ENCODE measurements at places on chromosomes 7 and 10. TPM values are rescaled to one million over a fixed set of nuclear protein-coding genes. Genes with fewer than 3 reads are reported as not detected.
A peak's percentile ranks its signal among the peaks of the same experiment; 100 is the strongest.

RET gene
- total RNA-seq, result not detected

- H3K4me3 ChIP-seq, result no peak overlapping the region
- DNase-seq, result no peak
- H3K27me3 ChIP-seq, result no peaks in the 10 kb centered on the region
- H3K36me3 ChIP-seq, result no peaks in the 10 kb centered on the region
Observed at GRCh38 chr7:46571996-46572395, 650.9 kb upstream of the IGFBP3 start.

DNA sequence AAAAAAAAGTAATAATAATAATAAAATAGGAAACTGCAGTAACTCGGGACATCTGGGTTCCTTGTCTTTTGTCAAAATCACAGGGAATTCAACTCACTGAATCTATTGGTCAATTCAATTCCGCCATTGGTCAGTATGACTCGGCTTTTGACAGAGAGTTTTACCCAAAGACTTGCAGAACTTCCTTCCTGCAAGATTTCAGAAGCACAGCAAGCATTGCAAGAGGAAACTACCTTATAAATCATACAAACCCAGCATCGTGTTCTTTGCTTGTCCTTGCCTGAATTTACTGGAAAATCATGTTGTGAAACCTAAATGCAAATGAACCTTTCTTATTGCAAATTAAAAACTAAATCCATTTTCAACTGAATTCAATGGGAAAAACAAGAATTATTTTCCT is 15.5 kb downstream of the KLF6 start:
- no peak for DNase-seq
- H3K4me3 ChIP-seq, result no peak overlapping the region
- H3K4me1 ChIP-seq, result peaks cover 35% of the 10 kb centered on the region
- H3K27me3 ChIP-seq, result no peaks in the 10 kb centered on the region

OR6B1 gene
- not detected for total RNA-seq

GRCh38 chr10:33673839-33674415 is 339.5 kb upstream of the NRP1 start:
- DNase-seq, result no peak
- no peaks in the 10 kb centered on the region for H3K4me1 ChIP-seq
- H3K27me3 ChIP-seq, result no peaks in the 10 kb centered on the region

- no peaks in the 10 kb centered on the region for H3K27me3 ChIP-seq
- no peak overlapping the region for H3K27ac ChIP-seq
- H3K4me3 ChIP-seq, result no peak overlapping the region
Observed at GRCh38 chr10:79243181-79244067, 103.8 kb upstream of the PPIF start.

C7orf57 gene
- total RNA-seq, result not detected

GRCh38 chr10:87585565-87586514 is 73.8 kb upstream of the PAPSS2 start:
- no peak overlapping the region for H3K27ac ChIP-seq
- DNase-seq, result peak; percentile 50
- H3K4me1 ChIP-seq, result peaks cover 45% of the 10 kb centered on the region
- no peaks in the 10 kb centered on the region for H3K36me3 ChIP-seq
- H3K27me3 ChIP-seq, result no peaks in the 10 kb centered on the region
- peak overlapping the region; percentile 17 for H3K4me3 ChIP-seq

- no peak for DNase-seq
- H3K27me3 ChIP-seq, result peaks cover 13% of the 10 kb centered on the region
- no peaks in the 10 kb centered on the region for H3K36me3 ChIP-seq
- H3K4me1 ChIP-seq, result no peaks in the 10 kb centered on the region
- H3K4me3 ChIP-seq, result no peak overlapping the region
Observed at GRCh38 chr7:134203186-134203889, 76.2 kb downstream of the LRGUK start.

PIK3AP1 gene
- 18.5 TPM for total RNA-seq

AKR1C3 gene
- total RNA-seq, result 551 TPM

DNA sequence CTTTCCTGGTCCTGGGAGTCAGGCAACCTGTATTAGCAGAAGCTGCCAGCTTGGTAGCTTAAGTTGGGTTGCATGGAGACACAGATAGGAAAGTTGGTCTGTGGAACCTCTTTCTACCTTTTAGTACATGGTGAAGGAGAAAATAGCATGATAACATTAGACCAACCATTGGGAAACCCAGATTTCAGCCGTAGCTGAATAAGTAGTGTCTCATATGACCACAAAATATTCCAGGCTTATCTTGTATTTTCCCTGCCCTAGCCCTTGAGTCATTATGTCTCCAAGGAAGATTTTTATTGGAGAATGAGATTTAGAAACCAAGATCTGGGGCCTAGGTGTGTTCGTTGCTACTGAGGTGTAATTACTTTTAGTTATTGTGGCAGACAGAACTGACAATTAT is 67.2 kb downstream of the CCSER2 start:
- H3K4me3 ChIP-seq, result no peak overlapping the region
- DNase-seq, result no peak
- H3K27me3 ChIP-seq, result no peaks in the 10 kb centered on the region
- H3K36me3 ChIP-seq, result 0 out of 3 replicates have a peak, but pooled peaks cover 4% of the 10 kb centered on the region

GRCh38 chr7:17725821-17726220 is 214.5 kb downstream of the SNX13 start:
- H3K36me3 ChIP-seq, result no peaks in the 10 kb centered on the region
- no peaks in the 10 kb centered on the region for H3K27me3 ChIP-seq
- H3K4me1 ChIP-seq, result no peaks in the 10 kb centered on the region
- no peak overlapping the region for H3K27ac ChIP-seq
- DNase-seq, result no peak
- H3K4me3 ChIP-seq, result no peak overlapping the region

ZNF212 gene
- total RNA-seq, result 3.8 TPM

DNA sequence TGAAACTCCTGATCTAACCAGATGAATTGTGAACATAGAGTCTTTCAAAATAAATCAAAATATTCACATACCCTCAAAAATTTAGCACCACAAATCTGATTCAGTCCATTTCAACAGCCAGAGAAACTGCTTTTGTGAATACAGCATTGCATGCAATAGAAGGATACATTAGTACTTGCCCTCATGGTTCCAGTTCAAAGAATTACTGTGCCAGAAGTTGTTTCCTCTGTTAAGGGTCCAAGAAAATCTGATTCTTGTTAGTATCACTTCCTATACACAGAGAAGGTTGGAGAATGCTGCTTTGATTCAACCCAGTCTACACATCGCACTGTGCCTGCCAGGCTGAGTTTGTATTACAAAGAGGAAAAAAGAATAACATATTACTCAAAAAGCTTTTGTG is 115.6 kb downstream of the TFEC start:
- no peak overlapping the region for H3K27ac ChIP-seq
- no peak for DNase-seq
- H3K4me3 ChIP-seq, result no peak overlapping the region
- H3K4me1 ChIP-seq, result no peaks in the 10 kb centered on the region
- H3K36me3 ChIP-seq, result no peaks in the 10 kb centered on the region
- no peaks in the 10 kb centered on the region for H3K27me3 ChIP-seq

GRCh38 chr7:77820967-77821366 is 22.4 kb downstream of the PHTF2 start:
- no peak for DNase-seq
- H3K4me1 ChIP-seq, result no peaks in the 10 kb centered on the region
- H3K27ac ChIP-seq, result no peak overlapping the region
- H3K36me3 ChIP-seq, result no peaks in the 10 kb centered on the region
- no peak overlapping the region for H3K4me3 ChIP-seq

Data from HepG2 (cell line).